Fibroblast of lung (primary cell): ENCODE measurements at places on chromosomes 2 and 18. TPM values are rescaled to one million over a fixed set of nuclear protein-coding genes. Genes with fewer than 3 reads are reported as not detected.

GRCh38 chr2:85165088-85165690, 32.0 kb downstream of the TCF7L1 start:
- H3K27ac ChIP-seq, result no peak overlapping the region
- no peaks in the 10 kb centered on the region for H3K27me3 ChIP-seq
- peaks cover 15% of the 10 kb centered on the region for H3K4me1 ChIP-seq
- H3K4me3 ChIP-seq, result no peak overlapping the region

GRCh38 chr2:190452433-190452832, 44.3 kb downstream of the MFSD6 start:
- DNase-seq, result no peak
- no peaks in the 10 kb centered on the region for H3K4me1 ChIP-seq
- no peak overlapping the region for H3K27ac ChIP-seq

DNA sequence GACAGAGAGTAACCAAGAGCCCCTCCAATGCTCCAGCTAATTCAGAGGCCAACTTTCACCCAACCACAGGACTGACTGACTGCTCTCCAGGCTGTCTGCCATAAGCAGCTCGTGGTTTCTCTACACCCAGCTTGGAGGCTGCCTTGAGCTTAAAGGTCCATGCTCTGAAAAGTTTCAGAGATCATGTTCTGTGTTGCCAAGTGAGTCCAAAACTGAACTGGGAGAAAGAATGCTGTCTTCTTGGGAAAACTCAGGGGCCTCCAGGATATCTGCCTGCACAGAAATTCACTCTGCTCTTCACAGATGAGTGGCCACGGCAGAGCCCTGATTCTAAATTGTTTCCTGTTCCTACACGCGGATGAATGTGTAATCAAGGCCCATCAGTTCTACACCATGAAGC, 51.1 kb downstream of the LPIN2 start:
- no peaks in the 10 kb centered on the region for H3K27me3 ChIP-seq
- H3K4me3 ChIP-seq, result peak overlapping the region; percentile 8
- peak; percentile 66 for DNase-seq
- no peaks in the 10 kb centered on the region for H3K36me3 ChIP-seq
- peak overlapping the region; percentile 30 for H3K27ac ChIP-seq
- peaks cover 16% of the 10 kb centered on the region for H3K4me1 ChIP-seq

The C2orf66 gene
- total RNA-seq, result 0.17 and 0.26 TPM in 2 replicates

DNA sequence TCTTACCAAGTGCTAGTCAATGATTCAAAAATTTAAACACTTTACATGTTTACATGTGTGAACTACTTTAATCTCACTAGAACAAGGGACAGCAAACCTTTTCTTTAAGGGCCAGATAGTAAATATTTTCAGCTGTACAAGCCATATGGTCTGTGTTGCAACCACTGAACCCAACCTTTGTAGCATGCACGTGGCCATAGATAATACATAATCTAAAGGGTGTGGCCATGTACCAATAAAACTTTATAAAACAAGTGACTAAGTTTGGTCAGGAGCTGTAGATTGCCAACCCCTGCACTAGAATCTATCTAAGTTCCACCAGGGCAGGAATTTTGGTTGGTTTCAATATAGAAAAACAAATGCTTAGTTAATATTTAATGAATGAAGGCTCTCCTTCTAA, 18.4 kb upstream of the SPRED2 start:
- H3K36me3 ChIP-seq, result no peaks in the 10 kb centered on the region
- peaks cover 1% of the 10 kb centered on the region for H3K4me1 ChIP-seq
- H3K27ac ChIP-seq, result no peak overlapping the region
- no peak overlapping the region for H3K4me3 ChIP-seq
- H3K27me3 ChIP-seq, result no peaks in the 10 kb centered on the region
- no peak for DNase-seq

The HES6 gene
- 3.6 and 4.1 TPM in 2 replicates for total RNA-seq

DNA sequence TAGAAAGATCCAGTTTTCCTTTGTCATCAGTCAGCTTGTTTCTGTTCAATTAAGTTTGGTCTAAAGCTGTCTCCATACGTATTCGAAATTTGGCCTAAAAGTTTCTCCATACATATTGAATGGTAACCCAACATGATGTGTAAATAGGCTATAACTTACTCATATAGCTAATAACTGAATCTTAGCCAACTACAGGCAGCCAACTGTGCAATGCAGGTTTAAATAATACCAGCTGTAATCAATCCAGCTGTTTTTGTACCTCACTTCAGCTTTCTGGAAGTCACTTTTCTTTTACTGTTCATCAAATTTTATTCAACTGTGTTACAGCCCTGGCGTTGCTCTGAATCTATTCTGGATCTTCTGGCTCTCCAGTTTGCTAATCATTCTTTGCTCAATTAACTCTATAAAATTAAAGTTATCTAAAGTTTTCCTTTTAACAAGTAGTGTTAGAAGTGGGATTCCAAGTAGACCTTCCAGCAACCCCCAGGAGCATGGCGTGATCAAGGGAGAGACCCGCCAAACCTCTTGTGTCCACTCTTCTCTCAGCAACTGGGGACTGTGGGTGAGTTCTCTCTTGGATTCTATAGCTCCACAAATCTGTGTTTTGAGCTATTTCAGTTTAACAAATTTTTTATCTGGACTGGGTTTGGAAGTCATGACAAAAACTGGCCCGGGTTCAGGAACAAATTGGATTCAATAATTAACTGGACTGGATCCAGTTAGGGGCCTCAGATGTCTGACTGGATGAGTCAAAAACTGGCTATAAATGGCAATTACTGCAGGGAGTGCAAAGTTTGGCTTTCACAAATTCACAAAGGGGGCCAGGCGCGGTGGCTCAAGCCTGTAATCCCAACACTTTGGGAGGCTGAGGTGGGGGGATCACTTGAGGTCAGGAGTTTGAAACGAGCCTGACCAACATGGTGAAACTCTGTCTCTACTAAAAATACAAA, 329.7 kb upstream of the ST6GAL2 start:
- no peak overlapping the region for H3K4me3 ChIP-seq
- H3K4me1 ChIP-seq, result no peaks in the 10 kb centered on the region
- no peaks in the 10 kb centered on the region for H3K36me3 ChIP-seq
- DNase-seq, result no peak
- H3K27me3 ChIP-seq, result no peaks in the 10 kb centered on the region
- H3K27ac ChIP-seq, result no peak overlapping the region

GRCh38 chr2:20218331-20219320, 6.3 kb downstream of the SDC1 start:
- no peaks in the 10 kb centered on the region for H3K36me3 ChIP-seq
- H3K27ac ChIP-seq, result no peak overlapping the region
- H3K27me3 ChIP-seq, result no peaks in the 10 kb centered on the region
- no peak overlapping the region for H3K4me3 ChIP-seq
- no peak for DNase-seq
- peaks cover 19% of the 10 kb centered on the region for H3K4me1 ChIP-seq

DNA sequence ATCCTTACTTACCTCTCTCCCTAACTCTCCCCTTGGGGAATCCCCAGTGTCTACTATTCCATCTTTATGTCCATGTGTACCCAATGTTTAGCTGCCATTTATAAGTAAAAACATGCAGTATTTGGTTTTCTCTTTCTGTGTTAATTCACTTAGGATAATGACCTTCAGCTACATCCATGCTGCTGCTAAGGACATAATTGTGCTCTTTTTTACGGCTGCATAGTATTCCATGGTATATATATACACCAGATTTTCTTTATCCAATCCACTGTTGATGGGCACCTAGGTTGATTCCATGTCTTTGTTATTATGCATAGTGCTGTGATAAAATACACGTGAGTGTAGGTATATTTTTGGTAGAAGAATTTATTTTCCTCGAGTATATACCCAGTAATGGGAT, 24.3 kb upstream of the RIOK3 start:
- H3K4me1 ChIP-seq, result no peaks in the 10 kb centered on the region
- no peak overlapping the region for H3K4me3 ChIP-seq
- no peaks in the 10 kb centered on the region for H3K27me3 ChIP-seq
- DNase-seq, result no peak
- no peak overlapping the region for H3K27ac ChIP-seq

- H3K36me3 ChIP-seq, result no peaks in the 10 kb centered on the region
- no peaks in the 10 kb centered on the region for H3K27me3 ChIP-seq
- no peak overlapping the region for H3K4me3 ChIP-seq
These were observed 21.4 kb upstream of the AGAP1 start for GRCh38 chr2:235472443-235472842.

The LIPG gene
- 0.50 and 1.0 TPM in 2 replicates for total RNA-seq

GRCh38 chr2:169756342-169756741, 22.7 kb downstream of the KLHL23 start:
- no peak for DNase-seq
- no peak overlapping the region for H3K4me3 ChIP-seq
- H3K4me1 ChIP-seq, result no peaks in the 10 kb centered on the region
- H3K36me3 ChIP-seq, result no peaks in the 10 kb centered on the region
- H3K27ac ChIP-seq, result no peak overlapping the region

- no peak for DNase-seq
- H3K4me1 ChIP-seq, result peaks cover 12% of the 10 kb centered on the region
- no peak overlapping the region for H3K4me3 ChIP-seq
- no peak overlapping the region for H3K27ac ChIP-seq
- no peaks in the 10 kb centered on the region for H3K27me3 ChIP-seq
These were observed 39.8 kb upstream of the EVA1A start for GRCh38 chr2:75600461-75601011.

The IL1F10 gene
- total RNA-seq, result not detected in 2 replicates

DNA sequence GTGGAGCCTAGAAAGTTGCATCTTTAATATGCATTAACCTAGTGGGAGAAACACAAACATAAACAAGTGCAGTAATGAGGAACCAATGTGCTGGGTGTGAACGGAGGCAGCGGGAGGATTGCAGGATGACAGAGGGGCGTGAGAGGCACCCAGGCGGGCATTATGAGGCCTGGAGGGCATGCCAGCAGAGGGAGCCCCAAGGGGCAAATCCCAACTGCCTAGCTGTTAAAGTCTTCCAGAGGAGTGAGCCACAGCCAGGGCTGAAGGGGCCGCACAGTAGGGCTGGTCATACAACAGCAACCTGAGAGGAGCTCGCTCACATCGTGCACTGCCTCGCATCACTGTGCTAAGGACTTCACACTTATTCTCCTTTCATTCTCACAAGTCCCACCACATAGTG, 13.3 kb upstream of the PRELID3A start:
- no peak for DNase-seq
- no peaks in the 10 kb centered on the region for H3K4me1 ChIP-seq
- H3K36me3 ChIP-seq, result no peaks in the 10 kb centered on the region
- no peaks in the 10 kb centered on the region for H3K27me3 ChIP-seq

DNA sequence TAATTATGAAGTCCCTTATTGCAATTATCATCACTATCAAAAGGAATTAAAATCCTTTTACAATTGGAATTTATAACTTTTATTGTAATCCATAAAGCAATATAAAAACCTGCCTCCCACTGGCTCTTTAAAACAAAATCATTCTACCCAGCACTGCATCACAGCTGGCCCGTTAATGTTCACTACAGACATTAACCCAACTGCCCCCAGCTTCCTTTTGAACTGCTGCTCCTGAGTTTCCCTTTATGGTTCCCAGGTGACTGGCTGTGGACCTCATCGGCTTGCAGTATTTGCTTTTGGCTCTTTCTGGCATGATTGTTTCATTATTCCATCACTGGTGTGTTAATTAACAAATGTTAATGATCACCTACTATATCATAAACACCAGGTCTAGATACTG, 535.6 kb downstream of the THSD7B start:
- H3K36me3 ChIP-seq, result no peaks in the 10 kb centered on the region
- H3K27me3 ChIP-seq, result no peaks in the 10 kb centered on the region

DNA sequence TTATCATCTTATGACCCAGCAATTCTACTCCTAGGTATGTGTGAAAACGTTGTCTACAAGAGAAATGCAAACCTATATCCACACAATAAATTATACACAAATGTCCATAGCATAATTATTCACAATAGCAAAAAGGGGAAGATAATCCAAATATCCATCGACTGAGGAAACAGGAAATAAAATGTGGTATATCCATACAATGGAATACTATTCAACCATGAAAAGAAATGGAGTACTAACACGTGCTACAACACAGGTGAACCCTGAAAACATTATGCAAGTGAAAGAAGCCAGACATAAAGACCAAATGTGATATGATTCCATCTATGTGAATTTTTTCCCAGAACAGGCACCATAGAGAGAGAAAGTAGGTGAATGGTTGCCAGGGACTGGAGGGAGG, 72.1 kb downstream of the ACOXL start:
- H3K27ac ChIP-seq, result no peak overlapping the region
- no peaks in the 10 kb centered on the region for H3K4me1 ChIP-seq
- no peak for DNase-seq
- no peaks in the 10 kb centered on the region for H3K36me3 ChIP-seq

- H3K27me3 ChIP-seq, result no peaks in the 10 kb centered on the region
- no peaks in the 10 kb centered on the region for H3K36me3 ChIP-seq
- no peak for DNase-seq
- no peak overlapping the region for H3K27ac ChIP-seq
- no peaks in the 10 kb centered on the region for H3K4me1 ChIP-seq
These were observed 17.3 kb upstream of the SPP2 start for GRCh38 chr2:234033174-234033573.

DNA sequence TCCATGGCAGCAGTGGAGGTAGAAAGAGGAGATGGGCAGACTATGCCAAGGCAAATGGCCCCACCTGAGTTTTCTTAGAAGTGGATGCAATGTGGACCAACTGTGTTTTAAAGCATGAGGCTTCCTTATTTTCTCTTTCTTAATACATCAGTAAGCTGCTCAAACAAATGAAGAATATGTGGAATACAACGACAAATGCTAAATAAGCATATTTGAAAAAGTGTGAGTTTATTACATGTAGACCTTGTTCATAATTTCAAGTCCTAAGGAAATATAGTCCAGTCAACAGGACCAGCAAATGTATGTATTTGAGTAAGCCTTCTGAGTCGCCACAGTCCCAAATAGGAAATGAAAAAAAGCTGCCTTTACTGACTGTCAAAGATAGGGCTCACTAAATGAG, 177.8 kb downstream of the PRPF40A start:
- DNase-seq, result no peak
- no peaks in the 10 kb centered on the region for H3K27me3 ChIP-seq
- no peak overlapping the region for H3K27ac ChIP-seq
- H3K36me3 ChIP-seq, result no peaks in the 10 kb centered on the region

GRCh38 chr2:10432311-10433181, 15.6 kb downstream of the ODC1 start:
- no peak overlapping the region for H3K27ac ChIP-seq
- H3K4me3 ChIP-seq, result no peak overlapping the region
- H3K27me3 ChIP-seq, result no peaks in the 10 kb centered on the region
- DNase-seq, result no peak
- peaks cover 2% of the 10 kb centered on the region for H3K36me3 ChIP-seq

The HSBP1L1 gene
- 13.4 and 14.6 TPM in 2 replicates for total RNA-seq
